ENCODE measurements at places on chromosomes 11 and 22.

- no peaks in the 10 kb centered on the region for H3K27me3 ChIP-seq
- no peak overlapping the region for H3K4me3 ChIP-seq
- no peak for DNase-seq
- H3K36me3 ChIP-seq, result peaks cover 17% of the 10 kb centered on the region
- no peak overlapping the region for H3K27ac ChIP-seq
Measured at GRCh38 chr22:29797351-29797750, 30.2 kb downstream of the UQCR10 start.

DNA sequence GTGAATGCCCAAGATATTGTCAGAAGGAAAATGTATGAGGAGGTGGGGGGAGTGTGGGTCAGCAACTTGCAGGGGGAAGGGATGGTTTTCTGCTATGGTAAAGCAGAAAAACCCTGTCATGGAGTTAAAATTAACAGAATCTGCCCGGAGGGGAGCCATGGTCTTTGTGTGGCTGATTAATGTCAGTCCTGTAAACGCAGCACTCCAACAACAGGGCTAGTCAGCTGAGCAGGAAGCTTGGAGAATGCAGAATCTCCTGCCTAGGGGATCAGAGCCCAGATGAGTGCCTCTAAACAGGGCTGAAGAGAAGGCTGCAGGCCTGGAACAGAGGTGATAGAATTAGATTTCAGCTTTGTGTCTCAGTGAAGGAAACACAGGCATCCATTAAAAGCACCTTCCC lies 140.9 kb upstream of the MTNR1B start:
- H3K27ac ChIP-seq, result no peak overlapping the region
- H3K36me3 ChIP-seq, result no peaks in the 10 kb centered on the region
- H3K27me3 ChIP-seq, result no peaks in the 10 kb centered on the region
- H3K4me3 ChIP-seq, result no peak overlapping the region
- no peaks in the 10 kb centered on the region for H3K4me1 ChIP-seq
- DNase-seq, result no peak

GRCh38 chr11:66112601-66113499 lies 42.8 kb downstream of the PACS1 start:
- no peaks in the 10 kb centered on the region for H3K36me3 ChIP-seq
- peak; percentile 52 for DNase-seq
- peaks cover 21% of the 10 kb centered on the region for H3K4me1 ChIP-seq
- peak overlapping the region; percentile 71 for H3K27ac ChIP-seq
- H3K27me3 ChIP-seq, result no peaks in the 10 kb centered on the region

DNA sequence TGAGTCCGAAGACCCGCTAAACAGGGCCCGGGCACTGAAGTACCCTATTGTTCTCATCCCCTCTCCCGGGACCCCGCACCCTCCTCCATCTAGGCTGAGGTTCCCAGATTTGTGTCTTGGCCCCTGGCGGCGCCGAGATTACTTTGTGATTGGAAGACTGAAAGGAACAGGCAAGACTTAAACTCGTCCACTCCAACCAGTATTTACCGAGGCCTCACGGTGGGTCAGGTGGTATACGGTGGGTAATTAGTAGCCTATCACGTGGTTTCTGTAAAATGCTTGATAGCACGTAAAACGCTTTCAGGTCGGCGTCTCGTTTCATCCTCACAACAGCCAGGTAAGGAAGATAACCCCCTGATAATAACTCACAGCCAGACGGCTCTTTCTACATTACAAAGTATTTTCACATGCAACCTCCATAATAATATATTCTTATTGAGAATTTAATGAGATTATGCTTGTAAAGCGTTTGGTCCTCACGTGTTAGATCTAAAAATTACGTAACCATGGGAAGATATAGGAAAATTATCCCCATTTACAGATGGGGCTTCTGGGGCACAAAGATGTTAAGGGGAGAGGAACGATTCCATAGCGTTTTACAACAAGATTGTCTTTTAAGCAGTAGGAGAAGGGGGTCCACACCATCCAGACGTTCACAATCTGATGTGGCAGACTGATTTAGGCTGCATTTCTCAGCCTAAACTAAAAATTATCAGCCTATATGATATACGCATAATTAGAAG lies 642 bp upstream of the PIK3C2A start:
- H3K27me3 ChIP-seq, result no peaks in the 10 kb centered on the region
- H3K4me3 ChIP-seq, result peak overlapping the region; percentile 98
- H3K4me1 ChIP-seq, result peaks cover 13% of the 10 kb centered on the region

- no peak overlapping the region for H3K27ac ChIP-seq
- DNase-seq, result no peak
- peaks cover 3% of the 10 kb centered on the region for H3K36me3 ChIP-seq
Measured at GRCh38 chr11:124667601-124668000, 5.9 kb downstream of the SIAE start.

GRCh38 chr11:7576726-7577290 lies 63.0 kb downstream of the PPFIBP2 start:
- H3K4me1 ChIP-seq, result peaks cover 78% of the 10 kb centered on the region
- no peak overlapping the region for H3K4me3 ChIP-seq
- peaks cover 4% of the 10 kb centered on the region for H3K36me3 ChIP-seq
- H3K27me3 ChIP-seq, result no peaks in the 10 kb centered on the region
- DNase-seq, result peak; percentile 54
- peak overlapping the region; percentile 91 for H3K27ac ChIP-seq

DNA sequence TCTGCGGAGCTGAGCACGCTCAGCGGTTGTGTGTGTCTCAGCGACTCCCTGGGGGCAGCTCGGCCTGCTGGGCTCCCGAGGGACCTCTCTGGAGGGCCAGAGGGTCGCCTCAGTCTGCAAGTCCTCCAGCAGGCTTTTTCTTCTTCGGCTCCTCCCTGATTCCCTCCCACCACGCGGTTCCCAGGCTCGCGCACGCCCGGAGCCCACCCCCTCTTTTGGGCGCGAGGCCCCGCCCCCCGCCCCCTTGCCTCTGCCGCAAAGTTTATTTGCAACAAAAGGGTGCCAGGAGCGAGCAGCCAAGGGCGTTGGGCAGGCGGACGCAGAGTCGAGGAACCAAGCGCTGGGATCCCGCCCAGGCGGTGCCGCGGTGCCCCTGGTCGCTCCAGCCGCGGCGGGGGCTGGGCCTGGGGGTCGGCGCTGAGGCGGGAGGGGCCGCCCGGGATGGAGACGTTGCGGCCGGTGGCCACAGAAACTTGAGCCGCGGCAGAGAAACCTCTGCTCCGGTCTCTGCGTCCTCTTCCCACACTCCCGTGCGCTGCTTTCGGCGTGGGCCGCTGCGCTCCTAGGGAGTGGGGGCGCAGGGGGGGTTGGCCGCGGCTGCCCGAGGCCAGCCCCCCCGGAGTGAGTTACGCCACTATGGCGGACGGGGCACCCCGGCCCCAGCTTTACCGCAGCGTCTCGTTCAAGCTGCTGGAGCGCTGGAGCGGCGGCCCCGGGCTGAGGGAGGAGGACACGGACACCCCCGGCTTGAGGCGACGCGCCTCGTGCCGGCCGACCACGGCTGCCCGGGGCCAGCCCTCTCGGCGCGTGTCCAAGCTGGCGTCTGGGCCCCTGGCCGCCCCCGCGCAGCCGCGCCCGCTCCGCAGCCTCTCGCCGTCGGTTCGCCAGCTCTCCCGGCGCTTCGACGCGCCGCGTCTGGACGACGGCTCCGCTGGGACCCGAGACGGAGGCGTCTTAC lies at the start of gene ARHGEF17:
Gene ARHGEF17 (plus strand): TSS at position 274 of the 958 bp plus-strand sequence. CDS start 363 bp downstream, at position 637.
- no peaks in the 10 kb centered on the region for H3K27me3 ChIP-seq
- H3K4me3 ChIP-seq, result peak within 1 kb of the TSS; percentile 52
- no peaks in the 10 kb centered on the region for H3K4me1 ChIP-seq
- peaks cover 31% of the 10 kb centered on the region for H3K36me3 ChIP-seq
- H3K27ac ChIP-seq, result peak within 1 kb of the TSS; percentile 95

DNA sequence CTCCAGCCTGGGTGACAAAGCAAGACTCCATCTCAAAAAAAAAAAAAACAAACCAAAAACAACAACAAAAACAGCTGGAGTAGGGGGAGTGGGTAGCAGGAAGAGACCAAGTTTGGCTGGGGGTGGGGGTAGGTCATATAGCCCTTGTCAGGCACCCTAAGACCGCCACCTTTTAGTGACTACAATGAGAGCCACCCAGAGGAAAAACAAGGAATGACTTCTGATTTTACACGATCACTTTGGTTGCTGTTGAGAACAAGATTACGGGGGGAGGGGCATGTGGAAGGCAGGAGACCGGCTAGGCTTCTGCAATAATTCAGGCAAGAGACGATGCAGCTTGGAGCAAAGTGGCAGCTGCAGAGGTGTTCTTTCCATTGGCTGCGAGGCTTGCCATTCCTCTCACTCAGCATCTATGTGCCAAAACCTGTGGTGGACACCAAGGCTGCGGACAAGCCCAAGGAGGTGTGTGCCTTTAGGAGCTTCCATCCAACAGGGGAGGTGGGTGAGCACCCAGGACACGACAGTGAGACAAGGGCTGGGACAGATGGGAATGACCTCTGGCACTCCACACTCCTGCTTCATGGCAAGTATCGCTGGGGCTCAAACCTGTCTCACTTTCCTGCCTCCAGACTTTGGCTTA lies 1.7 kb downstream of the RPS19BP1 start:
- no peak overlapping the region for H3K27ac ChIP-seq
- H3K4me1 ChIP-seq, result peaks cover 2% of the 10 kb centered on the region
- no peaks in the 10 kb centered on the region for H3K27me3 ChIP-seq

DNA sequence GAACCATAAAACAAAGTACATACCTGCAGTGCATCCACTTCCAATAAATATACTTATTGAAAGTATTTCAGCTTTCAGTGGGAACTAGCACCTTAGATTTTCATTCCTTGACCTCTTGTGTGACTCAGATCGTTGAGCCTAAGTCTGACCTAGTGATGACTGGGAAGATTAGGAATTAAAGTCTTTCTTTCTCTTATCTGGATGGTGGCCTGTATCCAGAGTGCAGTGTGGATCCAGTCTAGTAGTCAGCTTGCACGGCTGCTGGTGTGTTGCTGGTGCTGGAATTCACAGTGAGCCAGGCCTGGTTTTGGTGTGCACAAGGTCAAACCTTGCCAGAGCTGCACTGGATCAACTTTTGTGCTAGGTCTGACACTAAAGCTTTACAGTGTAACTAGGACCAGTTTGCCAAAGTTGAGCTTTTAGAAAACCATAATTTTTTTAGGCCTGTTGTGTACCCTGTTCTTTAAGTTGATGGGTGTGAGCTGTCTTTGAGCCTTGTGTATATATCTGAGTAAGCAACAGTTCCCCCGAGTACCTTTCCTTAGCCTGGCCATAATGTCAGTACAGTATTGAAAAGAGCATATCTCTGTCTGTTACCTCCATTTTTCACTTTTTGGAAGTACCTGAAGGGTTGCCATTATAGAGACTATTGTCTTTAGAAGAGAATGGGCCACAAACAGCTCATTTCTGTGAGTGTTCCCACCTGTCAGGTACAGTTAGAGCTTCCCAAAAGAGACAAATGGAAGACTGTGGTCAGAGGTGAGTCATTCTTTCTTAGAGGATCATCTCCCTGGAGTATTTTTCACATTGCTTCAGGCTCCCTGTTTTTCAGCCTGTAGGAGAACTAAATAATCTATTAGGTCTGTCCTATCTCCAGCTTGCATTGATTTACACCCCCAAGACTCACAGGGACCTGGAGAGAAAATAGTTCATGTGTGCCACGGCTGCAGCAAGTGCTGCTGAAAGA lies 89.8 kb downstream of the ALX4 start:
- no peak for DNase-seq
- no peaks in the 10 kb centered on the region for H3K27me3 ChIP-seq
- H3K36me3 ChIP-seq, result no peaks in the 10 kb centered on the region
- no peak overlapping the region for H3K27ac ChIP-seq
- H3K4me1 ChIP-seq, result no peaks in the 10 kb centered on the region
- no peak overlapping the region for H3K4me3 ChIP-seq

DNA sequence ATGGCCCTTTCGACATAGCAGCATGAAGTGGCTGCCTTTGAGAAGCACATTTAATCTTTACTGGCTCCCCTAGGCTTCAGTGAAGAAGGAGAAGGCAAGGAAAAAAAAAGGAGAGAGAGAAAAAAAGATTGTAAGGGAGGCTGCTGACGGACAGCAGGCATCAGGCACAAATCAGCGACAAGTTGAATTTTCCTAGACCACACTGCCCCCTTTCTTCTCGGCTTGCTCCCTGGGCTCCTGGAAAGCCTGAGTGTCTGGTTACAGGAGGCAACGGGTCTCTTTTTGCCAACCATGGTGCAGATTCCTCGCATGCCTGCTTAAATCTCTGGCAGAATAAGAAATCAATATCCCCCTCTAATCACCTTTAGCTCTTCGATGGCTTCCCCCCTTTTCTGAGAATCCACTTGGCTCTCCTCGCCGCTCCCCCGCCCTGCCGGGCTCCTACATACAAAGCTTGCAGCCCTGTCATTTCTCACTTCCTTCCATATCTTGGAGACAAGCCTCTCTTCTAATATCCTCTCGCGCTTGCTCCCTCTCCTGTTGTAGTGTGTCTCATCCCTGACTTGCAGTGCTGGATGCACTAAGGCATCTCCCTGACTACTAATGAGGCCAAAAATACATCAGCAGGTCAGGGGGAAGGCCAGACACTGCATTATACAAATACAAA lies 14.3 kb downstream of the BLID start:
- peak overlapping the region; percentile 47 for H3K27ac ChIP-seq
- no peak overlapping the region for H3K4me3 ChIP-seq
- no peaks in the 10 kb centered on the region for H3K4me1 ChIP-seq
- peak; percentile 1 for DNase-seq
- no peaks in the 10 kb centered on the region for H3K36me3 ChIP-seq
- peaks cover 2% of the 10 kb centered on the region for H3K27me3 ChIP-seq

DNA sequence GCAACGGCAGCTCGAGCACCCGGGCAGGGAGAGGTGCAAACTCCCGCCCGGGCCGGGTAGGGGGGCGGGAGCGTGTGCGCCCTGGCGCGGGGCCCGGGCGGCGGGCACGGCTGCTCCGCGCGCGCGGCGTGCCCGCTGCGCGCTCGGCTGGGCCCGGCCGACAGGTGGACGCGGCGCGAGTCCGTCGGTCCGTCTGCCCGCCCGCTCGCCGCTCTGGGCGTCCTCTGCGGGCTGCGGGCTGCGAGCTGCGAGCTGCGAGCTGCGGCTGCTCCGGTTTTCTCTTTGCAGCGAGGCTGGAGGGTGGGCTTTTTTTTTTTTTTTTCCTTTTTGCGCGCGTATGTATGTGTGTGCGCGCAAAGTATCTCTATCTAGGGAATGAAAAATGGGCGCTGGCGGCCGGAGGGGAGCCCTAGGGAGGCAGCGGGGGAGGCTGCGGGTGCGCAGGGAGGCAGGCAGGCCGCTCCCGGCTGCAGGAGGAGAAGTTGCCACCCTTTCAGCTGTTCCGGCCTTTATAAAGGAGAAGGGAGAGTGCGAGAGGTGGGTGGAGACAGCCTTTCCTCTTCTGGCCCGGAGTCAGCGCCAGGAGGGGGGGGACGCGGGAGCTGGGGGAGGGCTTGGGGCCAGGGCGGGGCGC lies at the start of gene PDGFB:
Gene PDGFB (minus strand): TSS at position 487 of the 634 bp plus-strand sequence. CDS start 1,019 bp downstream, outside the sequence.
- peaks cover 42% of the 10 kb centered on the region for H3K4me1 ChIP-seq
- peaks cover 46% of the 10 kb centered on the region for H3K27me3 ChIP-seq
- H3K27ac ChIP-seq, result peak within 1 kb of the TSS; percentile 69
